ENCODE measurements at places on chromosomes 11 and 22.

DNA sequence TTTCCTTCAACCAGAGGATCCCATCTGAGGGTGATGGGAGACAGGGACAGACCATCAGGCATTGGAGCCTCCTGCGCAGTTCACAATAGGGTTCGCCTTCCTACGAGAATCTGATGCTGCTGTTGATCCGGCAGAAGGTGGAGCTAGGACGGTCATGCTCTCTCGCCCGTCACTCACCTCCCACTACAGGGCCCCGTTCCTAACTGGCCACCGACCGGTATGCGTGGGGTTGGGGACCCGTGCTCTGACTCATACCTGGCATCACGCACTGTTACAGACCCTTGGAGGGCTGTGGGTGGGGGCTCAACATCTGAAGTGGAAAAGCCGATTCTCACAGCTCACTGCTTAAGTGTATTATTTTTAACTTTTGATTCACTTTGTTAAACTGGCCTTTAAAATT lies 402.3 kb downstream of the BRD1 start:
- DNase-seq, result no peak

DNA sequence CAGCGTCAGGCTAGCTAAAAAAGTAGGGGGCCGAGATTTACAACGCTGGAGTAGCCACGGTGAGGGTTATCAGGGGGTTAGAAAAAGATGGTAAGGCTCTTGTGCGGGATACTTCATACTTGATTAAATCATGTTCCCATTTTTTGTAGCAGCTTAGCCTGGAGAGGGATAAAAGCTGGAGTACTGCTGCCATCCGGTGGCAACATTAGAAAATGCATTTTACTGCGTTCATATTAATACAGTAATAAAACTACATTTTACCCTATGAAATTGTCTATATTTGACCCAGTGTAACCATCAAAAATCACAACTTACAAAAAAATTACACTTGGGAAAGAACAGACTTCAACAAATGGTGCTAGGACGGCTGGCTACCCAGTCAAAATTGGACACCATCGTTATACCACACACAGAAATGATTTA lies 17.3 kb downstream of the RPUSD4 start:
- DNase-seq, result no peak

GRCh38 chr11:15882876-15883454 lies 473.4 kb downstream of the SOX6 start:
- DNase-seq, result no peak

DNA sequence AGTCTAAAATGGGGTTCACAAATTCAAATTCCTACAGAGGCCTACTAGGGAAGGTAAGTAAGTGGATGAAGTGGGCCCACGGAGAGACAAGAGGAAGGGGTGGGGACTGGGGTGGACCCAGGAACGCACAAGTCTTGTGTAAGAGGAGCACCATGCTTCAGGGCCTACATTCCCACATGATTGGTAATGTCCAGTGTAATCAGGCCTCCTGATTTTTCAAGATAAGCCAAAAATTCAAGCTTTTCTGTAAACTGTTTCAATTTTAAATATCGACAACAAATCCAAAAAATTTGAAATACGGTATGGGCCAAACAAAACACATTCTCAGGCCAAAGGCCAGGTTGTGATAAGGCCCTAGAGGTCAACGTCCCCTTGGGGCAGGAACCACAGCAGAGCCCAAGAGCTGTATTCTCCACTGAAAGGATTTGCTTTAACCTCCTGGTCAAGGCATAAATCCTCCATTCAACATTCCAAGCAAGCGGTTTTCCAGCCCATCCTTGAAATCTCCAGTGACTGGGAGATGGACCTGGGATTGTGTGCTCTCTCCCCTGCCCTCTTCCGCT lies 116.4 kb downstream of the TRIM29 start:
- DNase-seq, result no peak

DNA sequence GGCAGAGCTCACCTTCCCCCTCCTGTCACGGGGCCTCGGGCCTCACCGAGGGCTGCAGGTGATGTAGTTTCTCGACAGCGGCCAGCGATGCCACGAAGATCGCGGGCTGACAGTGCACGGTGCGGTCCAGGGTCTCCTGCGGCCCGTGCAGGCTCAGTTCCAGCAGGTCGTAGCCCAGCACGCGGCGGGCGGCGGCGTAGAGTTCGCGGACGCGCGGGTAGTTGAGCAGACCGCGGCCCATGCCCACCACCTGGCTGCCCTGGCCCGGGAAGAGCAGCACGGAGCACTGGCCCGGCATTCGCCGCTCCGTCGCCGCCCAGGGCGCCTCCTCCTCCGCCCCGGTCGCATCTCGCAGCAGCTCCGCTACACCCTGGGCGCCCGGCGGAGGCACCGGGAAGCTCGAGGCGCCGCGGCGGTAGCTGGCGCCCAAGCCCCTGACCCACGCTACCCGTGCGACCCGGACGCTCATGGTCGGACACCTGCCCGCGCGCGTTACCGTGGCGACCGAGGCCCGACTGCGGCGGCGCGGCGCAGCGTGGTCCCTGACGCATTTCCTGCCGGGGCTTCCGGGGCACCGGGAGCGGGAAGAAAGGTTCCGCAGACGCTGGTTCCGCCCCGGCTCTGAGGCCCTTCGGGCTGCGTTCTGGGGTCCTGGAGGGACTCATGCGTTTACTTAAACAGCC lies at the start of gene MCAT:
Gene MCAT (minus strand): TSS at position 519 of the 683 bp plus-strand sequence. CDS start 50 bp downstream, at position 469.
- DNase-seq, result peak; percentile 93

- DNase-seq, result no peak
Measured at GRCh38 chr11:72278905-72279304, 34.9 kb upstream of the PHOX2A start.

GRCh38 chr22:27795696-27796517 lies 5.6 kb downstream of the MN1 start:
- DNase-seq, result no peak

DNA sequence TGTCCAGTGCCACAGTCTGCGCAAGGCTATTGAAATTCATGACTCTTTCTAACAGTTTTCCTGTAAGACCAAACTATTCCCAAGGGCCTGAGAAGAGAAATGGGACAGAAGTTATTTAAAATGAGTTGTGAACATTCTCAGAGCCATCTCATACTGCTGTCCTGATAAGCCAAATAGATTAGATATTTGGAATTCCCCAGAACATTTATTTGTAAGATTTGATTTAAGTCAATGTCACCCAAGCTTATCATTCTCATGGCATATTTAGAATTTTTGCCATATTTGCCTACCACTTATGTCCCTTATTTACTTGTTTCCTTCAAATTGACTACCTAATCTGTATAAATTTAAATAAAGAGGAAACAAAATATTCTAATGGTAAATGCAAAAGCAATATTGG lies 82.4 kb downstream of the NAV2 start:
- no peak for DNase-seq

DNA sequence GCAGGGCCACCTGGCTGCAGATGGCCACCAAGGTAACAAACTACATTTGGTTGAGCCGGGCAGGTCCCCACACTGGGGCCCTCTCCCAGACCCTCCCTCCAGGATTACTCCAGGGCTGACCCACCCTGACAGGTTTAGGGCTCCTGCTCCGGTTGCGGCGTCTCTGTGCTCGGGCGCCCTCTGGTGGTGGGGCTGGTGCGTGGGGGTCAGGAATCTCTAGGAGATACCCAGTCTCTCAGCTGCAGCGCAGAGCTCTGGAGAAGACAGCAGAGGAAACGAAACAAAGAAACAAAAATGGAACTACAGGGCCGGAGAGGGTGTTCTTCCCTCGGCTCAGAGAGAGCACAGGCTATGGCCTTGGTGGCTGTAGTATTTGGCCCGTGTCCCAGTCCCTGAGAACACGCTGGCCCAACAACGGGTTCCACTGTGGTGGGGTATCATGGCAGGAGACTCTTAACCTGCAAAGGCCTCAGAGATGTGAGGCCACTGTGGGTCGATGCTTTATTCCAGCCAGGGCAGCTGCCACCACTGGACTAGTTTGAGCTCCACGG lies 2.4 kb downstream of the C11orf96 start:
- DNase-seq, result peak; percentile 88

GRCh38 chr22:33006220-33006954 lies 51.8 kb downstream of the SYN3 start:
- DNase-seq, result no peak

DNA sequence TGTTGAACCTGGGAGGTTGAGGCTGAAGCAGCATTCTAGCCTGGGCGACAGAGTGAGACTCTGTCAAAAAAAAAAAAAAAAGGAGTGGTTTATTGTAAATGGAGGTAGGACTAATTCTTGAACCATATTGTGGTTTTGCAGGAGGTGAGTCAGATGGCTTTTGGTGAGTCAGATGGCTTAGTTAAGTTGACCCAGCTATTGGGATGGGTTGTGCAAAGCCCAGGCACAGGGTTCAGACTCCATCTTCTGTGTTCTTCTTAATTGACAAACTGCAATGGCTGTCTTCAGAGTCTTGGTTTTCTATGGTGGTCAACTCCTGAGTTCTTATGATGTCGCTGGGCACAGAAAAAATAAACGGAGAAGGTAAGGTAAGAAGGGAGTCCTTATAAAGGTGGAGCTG lies 182.7 kb downstream of the ADAMTS15 start:
- no peak for DNase-seq

DNA sequence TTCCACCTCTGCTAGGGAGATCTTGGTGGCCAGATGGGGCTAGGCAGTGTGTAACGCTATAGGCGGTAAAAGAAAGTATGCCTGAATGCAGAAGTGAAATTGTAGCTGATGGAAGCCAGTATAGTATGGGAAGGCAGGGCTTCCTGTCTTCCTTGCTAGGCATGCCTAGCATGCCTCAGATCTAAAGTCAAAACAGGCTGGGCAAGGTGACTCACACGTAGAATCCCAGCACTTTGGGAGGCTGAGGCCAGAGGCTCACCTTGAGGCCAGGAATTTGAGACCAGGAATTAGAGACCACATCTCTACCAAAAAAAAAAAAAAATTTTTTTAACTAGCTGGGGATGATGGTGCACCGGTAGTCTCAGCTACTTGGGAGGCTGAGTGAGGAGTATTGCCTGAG lies 281.7 kb upstream of the MTNR1B start:
- DNase-seq, result no peak

DNA sequence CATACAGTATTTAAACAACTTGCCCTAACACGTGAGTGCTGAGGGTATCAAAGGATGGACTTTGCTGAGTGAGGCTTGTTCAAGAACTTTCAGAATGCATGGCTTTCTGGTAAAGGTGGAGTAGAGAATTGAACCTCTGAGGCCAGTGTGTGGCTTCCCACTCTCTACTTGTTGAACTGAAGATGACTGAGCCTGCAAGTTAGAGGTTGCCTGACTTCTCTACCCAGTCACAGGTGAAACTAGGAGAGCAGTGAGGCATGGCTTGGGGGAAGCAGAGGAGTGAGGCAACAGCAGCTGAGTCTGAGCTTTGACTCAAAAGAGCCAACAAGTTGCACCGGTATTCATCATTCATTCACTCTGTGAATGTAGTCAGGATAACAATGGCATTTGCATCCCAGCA lies 256.4 kb upstream of the SESN3 start:
- DNase-seq, result no peak

GRCh38 chr11:101321222-101321621 lies 191.6 kb upstream of the PGR start:
- no peak for DNase-seq

DNA sequence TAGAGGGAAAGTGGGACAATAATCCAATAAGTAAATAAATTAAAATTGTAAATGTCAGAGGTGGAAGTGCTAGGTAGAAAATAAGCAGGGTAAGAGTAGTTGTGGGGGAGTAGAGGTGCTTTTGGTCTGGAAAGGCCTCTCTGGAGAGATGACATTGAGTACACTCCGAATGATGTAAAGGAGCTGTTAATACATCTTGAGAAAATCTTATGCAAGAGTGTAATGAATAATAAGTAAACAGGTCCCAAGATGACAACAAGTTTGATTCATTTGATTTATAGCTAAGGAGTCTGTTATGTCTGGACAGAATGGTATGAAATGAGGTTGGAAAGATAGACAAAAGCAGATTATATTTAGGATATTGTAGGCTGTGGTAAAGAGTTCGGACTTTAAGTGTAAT lies 87.5 kb downstream of the TMEM135 start:
- DNase-seq, result no peak

DNA sequence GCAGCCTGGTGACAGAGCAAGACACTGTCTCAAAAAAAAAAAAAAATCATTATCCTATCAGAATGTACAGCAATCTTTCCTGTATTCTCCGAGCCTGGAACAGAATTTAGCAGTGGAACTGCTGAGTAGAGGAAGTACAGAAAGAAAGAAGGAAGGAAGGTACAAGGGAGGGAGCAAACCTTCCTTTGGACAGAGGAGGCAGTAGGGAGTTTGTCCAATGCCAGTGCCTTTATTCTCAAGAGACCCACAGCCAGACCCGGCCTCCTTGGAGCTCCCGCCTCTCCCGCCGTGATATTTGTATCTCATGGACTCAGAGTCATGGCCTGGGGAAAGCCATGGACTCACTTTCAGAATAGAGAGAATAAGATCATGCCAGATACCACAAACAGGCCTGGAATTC lies 37.7 kb upstream of the LRRC55 start:
- no peak for DNase-seq

GRCh38 chr11:72005347-72006260 lies 6.9 kb downstream of the IL18BP start:
- no peak for DNase-seq

DNA sequence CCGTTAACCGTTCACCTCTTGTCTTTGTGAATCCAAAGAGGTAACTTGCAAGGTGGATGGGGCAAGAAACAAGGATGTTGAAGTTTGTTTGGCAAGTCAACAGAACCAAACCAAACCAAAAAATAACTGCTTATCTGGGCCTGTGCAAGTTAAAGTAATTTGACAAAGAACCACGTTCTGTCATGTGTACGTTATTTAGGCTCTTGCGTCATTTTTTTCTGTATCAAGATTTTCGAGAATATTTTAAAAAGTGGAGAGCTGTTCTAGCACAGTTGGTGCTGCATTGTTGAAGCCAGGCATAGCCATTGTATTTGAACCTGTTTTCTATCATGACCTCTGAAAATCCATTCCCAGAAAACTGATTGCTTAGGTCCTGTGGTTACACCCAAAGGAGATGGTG lies 55.1 kb downstream of the PARVA start:
- DNase-seq, result no peak

DNA sequence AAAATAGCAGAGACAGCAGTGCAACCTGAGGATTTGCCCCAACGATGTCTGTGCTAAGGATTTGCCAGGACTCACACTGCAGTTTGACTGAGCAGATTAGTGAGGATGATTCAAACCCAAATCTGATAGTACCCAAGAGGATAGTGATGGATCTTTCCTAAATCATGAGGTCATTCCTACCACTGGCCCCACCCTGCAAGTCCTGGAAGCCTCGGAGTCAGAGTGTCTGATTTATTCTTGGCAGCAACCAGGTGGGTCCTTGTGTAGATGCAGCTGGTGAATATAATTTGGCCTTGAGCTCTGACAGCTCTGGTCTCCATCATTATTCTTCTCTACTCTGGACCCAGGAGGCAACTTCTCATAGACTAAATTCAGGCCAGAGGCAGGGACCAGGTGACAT lies 179.3 kb upstream of the RAG2 start:
- DNase-seq, result no peak

All from activated CD8-positive, alpha-beta memory T cell treated with anti-CD3 and anti-CD28 coated beads for 24 hours (primary cell).